RWPE2 (cell line): ENCODE measurements at places on chromosomes 12 and 14.

DNA sequence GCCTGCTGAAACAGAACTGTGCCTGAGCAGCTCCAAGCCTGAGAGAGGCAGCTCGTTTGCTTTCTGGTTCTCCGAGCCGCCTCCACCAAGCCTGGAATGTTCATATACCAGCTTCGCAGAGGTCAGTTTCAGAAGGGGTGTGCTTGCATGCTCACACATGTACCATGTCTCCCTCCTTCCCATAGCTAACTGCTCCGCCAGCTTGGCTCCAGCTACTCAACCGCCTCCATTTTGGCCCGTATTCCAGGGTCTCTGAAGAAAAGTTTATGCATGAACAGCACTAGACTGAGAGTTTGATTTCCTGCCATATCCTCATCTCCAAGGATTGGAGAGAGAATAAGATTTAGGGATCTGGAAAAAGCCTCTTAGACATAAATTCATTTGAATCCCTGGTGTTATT is 103.7 kb downstream of the SMOC1 start:
- no peak overlapping the region for H3K4me3 ChIP-seq
- no peak overlapping the region for H3K27ac ChIP-seq
- DNase-seq: no peak
- no peaks in the 10 kb centered on the region for H3K27me3 ChIP-seq

GRCh38 chr14:33508126-33509062 is 442.5 kb downstream of the EGLN3 start:
- no peaks in the 10 kb centered on the region for H3K27me3 ChIP-seq
- H3K4me1 ChIP-seq: peaks cover 27% of the 10 kb centered on the region
- no peak overlapping the region for H3K27ac ChIP-seq
- H3K4me3 ChIP-seq: no peak overlapping the region
- no peaks in the 10 kb centered on the region for H3K36me3 ChIP-seq
- DNase-seq: no peak

DNA sequence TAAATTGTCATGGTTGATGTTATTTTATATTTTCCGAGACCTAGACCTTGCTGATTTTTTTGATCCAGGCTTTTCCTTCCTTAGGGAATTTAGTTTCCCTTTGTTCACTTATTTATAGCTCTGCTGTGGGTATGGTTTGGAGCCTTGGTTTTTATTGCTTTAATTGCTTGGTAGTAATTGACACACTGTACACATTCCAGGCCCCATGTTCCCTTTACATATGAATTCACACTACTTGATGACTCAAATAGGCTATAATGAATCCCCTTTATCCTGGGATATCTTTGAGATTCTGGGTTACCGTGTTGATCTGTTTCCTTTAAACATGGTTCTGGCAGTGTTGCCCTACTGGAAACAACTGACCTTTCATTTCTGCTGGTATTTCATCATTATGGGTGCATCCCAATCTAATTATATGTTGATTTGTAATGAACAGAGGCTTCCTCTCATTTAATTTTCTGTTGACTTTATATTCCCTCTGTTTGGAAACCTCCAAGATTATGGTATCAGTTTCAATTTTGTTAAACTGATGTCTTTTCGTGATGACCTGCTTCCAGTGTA is 424.0 kb downstream of the RAD51B start:
- H3K36me3 ChIP-seq: no peaks in the 10 kb centered on the region
- no peak overlapping the region for H3K27ac ChIP-seq
- no peaks in the 10 kb centered on the region for H3K27me3 ChIP-seq
- no peak for DNase-seq
- no peak overlapping the region for H3K4me3 ChIP-seq

GRCh38 chr14:60705100-60705499 is 19.1 kb downstream of the SIX4 start:
- DNase-seq: no peak
- H3K27ac ChIP-seq: no peak overlapping the region
- H3K4me3 ChIP-seq: no peak overlapping the region
- H3K27me3 ChIP-seq: no peaks in the 10 kb centered on the region
- no peaks in the 10 kb centered on the region for H3K4me1 ChIP-seq

DNA sequence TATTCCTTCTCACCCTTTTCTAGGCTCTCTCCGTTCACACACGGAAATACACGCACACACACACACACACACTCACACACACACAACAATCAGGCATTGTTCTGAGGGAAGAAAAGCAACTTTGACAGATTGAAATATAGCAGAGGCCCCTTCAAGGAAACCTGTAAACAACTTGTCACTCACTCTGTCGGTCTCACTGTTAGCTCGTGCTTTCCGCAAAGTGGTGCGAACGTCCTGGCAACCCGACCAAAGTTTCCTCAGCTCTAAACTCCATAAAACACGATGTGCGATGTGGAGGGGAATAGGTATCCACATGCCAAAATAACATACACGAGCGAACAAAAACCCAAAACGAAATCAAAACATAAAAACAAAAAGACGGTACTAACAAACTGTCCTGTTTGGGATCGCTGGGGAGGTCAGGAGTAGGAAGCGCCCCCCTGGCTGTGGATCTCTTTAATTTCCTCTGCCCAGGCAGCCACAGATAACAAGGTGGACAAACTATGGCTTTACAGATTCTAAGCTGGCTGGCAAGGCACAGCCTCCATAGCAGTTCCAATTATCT is 822 bp upstream of the SOX5 start:
- H3K27me3 ChIP-seq: peaks cover 9% of the 10 kb centered on the region
- no peak overlapping the region for H3K27ac ChIP-seq
- no peaks in the 10 kb centered on the region for H3K4me1 ChIP-seq
- H3K4me3 ChIP-seq: no peak overlapping the region
